ENCODE measurements at places on chromosomes 4 and X.

DNA sequence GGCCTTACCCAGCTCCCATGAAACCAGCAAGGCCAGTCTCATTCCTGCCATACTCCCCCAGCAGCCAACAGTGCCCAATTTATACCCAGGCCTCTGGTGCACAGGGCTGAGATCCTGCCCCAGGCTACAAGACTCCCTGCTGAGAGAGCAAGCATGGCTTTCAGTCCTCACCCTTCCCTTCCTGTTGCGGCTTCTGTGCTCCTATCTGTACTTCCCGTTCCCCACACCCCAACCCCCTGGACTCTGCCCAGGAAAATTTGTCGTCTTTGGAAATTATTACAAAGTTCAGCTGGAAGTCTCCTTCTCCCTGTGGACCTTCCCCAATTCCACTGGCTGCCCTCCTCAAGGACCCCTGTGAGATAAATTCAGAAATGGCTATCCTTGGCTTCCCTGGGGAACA, 84.1 kb upstream of the GK2 start:
- DNase-seq, result no peak

- no peak for DNase-seq
Measured at GRCh38 chrX:110173192-110174175, 144.4 kb downstream of the AMMECR1 start.

GRCh38 chr4:159685340-159686092, 582.6 kb downstream of the RAPGEF2 start:
- DNase-seq, result no peak

- DNase-seq, result no peak
Measured at GRCh38 chr4:2950221-2950989, 12.8 kb downstream of the NOP14 start.

DNA sequence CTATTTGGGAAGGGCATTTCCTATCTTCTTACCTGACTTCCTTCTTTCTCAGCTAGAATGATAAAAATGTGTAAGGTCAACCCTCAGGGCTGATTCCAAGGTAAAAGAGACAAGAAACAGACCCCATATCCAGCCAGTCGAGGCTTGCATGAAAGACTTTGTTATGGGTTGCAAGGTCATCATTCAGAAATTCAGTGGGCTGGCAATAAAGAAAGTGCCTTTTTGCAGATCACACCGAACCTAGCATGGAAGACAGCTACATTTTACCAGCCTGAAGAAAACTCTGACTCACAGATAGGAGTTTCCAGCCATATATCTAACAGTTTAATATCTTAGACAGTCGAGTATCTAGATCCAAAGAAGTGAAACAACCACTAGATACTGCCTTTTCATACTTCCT, 87.4 kb downstream of the PDGFC start:
- DNase-seq, result no peak

DNA sequence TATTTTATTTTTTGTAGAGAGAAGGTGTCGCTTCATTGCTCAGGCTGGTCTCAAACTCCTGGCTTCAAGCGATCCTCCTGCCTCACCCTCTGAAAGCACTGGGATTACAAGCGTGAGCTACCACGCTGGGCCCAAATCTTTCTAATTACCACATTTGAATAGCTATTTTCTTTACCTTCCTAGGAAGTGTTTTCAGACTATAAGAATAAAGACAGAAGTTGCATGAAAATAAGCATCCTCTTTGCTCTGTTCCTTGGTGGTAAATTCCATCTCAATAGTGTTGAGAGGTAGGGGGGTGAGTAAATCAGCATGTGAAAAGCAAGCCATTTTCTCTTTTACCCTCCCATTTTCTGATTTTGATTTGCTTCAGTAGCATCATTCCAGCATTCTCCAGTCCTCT, 122.4 kb downstream of the LARP7 start:
- DNase-seq, result no peak

DNA sequence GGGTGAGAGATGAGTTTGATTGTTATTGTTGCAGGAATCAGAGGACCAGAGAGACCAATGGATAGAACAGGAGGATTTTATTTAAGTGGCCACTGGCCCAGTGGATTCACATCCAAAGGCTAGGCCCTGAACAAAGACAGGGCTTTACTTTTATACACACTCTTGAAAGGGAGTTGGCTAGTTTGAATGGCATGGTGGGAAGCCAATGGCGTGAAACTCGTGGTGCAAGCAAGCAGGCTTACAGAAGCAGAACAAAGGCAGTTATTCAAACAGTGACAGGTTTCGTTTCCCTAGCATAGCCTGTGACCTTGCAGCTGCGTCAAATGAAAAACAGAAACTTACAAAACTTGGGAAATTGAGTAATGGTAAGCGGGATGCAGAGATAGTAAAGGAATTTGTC, 110.2 kb upstream of the PRDX4 start:
- DNase-seq, result no peak

DNA sequence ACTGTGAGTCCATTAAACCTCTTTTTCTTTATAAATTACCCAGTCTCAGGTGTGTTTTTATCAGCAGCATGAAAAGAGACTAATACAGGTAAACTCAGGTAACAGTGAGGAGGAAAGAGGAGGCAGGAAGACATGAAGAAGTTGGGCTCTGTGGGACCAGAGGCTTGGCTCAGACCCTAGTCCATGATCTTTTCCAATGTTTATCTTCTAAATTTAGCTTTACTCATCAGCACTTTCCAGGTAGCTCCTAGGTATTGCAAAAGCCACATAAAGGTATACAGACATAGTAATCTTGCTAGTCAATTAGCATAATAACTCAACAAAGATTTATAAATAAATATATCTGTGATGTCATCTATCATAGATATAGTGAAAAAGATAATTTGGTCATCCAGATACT, 11.2 kb upstream of the FRYL start:
- no peak for DNase-seq

GRCh38 chr4:97664741-97665140, 478.5 kb downstream of the STPG2 start:
- no peak for DNase-seq

DNA sequence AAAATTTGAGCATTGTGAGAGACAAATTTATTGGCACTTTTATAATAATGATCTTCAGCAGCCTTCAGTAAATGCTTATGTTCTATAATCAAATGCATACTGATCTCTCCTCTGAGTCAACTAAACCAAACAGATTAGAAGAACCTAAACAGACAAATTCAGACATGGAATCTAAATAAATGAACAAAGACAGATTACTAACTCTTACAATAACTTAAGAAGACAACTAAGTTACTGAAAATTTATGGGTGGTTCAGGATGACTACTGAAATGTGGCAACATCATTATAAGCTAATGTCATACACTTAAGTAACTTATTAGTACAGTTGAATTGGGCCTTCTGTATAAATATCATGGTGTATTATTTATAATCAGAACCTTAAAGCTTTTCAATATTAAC, 127.3 kb downstream of the NEK1 start:
- no peak for DNase-seq

GRCh38 chr4:69816236-69816635, 43.7 kb downstream of the SULT1E1 start:
- no peak for DNase-seq

GRCh38 chrX:51824061-51824460, 69.4 kb upstream of the MAGED1 start:
- DNase-seq, result no peak

DNA sequence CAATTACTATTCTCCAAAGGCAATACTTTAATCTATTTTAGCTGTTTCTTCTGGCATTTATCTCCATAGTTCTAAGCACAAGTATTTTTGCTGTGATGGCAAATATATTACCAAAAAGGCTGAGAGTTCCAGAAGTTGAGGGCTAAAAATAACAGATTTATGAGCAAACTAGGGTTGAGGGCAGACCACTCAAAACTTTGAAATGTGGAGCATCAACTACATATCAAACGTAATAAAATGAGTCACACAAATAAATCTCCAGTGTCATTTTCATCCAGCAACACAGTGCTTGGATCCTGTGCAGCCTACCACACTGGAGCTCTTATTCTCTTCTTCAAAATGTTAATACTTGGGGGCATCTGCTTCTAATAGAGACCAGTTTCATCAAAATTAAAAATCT, 163.9 kb downstream of the HS3ST1 start:
- DNase-seq, result no peak

- DNase-seq, result no peak
Measured at GRCh38 chrX:74515356-74515755, 94.1 kb downstream of the SLC16A2 start.

DNA sequence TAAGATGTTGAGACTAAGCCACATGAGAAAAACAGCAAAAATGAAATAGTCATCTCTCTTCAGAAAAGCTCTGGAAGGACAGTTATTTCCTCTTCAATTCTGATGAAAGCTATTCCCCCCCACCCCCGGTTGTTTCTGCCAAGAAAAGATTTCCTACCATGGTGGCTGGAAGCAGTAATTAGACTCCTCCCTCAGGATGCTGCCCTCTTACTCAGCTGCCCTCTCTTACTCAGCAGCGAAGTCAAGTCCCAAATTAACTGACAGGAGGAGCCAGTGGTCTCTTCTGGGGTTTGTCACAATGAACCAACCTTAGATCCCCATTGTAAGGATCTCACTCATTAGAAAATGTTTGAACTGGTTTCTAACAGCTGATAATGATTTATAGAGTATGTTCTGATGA, 38.0 kb downstream of the GPM6B start:
- DNase-seq, result no peak

GRCh38 chr4:14615671-14616070, 386.6 kb upstream of the CPEB2 start:
- no peak for DNase-seq

DNA sequence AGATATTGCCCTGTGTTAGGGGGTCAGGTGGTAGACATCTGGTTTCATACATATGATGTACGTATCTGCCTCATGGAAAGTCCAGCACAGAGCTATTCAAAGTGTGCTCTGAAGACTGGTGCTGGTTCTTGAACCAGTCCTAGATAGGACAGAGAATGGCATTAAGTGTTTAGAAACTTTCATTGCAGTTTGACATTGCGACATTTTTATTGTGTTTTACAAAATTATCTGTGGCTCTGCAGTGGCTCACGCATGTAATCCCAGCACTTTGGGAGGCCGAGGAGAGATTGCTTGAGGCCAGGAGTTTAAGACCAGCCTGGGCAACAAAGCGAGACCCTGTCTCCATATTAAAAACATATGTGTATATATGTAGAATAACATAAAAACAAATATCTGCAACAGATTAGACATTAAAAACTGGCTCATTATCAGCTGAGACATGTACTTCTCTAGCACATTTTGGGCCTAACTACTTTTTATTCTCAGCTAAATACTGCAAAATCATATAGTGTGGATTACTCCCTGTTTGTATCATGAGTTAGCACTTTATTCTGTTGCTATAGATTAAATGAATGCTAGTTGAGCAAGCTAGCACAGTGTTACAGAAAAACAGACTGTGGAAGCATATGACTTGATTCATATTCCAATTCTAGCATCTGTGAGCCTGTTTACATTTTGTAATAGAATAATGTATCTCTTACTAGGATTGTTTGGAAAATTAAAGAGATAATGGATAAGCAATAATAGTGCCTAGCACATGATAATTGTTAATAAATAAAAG, 57.1 kb downstream of the USP9X start:
- DNase-seq, result no peak

- DNase-seq, result no peak
Measured at GRCh38 chr4:42225286-42225685, 72.8 kb upstream of the BEND4 start.

- DNase-seq, result no peak
Measured at GRCh38 chrX:122187069-122187713, 996.9 kb upstream of the GRIA3 start.

- DNase-seq, result no peak
Measured at GRCh38 chr4:16608123-16608522, 290.3 kb downstream of the LDB2 start.

DNA sequence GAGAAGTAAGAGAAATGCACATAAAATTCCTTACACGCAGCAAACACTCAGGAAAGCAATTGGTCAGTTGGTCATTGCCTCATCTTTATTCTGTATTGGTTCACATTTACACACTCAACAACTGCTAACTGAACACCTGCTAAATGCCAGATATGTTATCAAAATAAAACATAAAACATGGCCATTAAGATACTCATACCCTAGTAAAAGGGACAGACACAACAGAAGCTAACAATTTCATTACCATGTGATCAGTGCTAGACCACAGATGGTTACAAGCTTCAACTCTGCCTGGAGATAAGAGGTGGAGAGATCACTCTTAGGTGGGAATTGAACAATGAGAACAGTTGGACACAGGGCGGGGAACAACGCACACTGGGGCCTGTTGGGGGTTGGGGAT, 26.2 kb downstream of the TEC start:
- no peak for DNase-seq

DNA sequence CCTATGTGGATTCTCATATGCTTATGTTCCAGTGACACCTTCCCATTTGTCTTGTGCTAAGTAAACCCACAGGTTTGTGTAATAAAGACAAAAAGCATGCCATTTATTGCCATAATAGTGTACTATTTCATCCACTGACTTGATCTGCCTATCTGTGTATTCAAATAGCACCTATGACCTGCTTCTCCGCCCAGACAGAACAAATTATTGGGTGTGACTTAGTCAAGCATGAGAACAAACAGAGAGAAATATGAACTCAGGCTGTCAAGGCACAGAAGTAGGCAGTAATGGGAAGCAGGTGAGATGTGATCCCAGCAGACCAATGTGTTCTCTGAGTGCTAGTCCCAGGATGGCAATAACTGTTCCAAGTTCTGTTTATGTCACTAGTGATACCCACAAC, 25.4 kb downstream of the ELOVL6 start:
- no peak for DNase-seq

GRCh38 chr4:176188654-176189053, 6.7 kb downstream of the SPATA4 start:
- DNase-seq, result no peak

DNA sequence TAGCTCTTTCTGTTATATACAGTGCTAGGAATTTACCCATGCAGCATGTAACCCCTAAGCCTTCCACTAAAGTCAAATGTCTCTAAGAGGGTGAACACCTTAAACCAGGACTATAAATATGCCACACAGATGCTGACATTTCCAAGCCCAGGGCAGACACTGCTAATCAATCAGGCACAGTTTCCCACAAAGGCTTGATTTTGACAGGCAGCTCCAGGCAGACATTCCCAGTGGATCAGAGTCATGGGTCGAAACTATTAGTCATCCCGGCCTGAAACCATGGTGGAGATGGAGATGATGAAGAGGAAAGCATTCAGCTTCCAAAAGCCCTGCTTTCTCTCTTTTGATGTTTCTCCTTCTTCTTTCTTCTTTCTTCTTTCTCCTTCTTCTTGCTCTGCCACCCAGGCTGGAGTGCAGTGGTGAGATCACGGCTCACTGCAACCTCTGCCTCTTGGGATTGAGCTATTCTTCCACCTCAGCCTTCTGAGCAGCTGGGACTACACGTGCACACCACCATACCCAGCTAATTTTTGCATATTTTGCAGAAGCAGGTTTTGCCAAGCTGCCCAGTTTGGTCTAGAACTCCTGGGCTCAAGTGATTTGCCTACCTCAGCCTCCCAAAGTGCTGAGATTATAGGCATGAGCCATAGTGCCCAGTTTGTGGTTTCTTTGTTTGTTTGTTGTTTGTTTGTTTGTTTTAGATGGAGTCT, 21.0 kb upstream of the SORCS2 start:
- DNase-seq, result no peak

- no peak for DNase-seq
Measured at GRCh38 chr4:41212616-41213203, 1.6 kb downstream of the APBB2 start.

Measured in memory B cell (primary cell).